Renal cortex interstitium (tissue), 15 donors: ENCODE measurements at places on chromosomes 5 and 9. TPM values are rescaled to one million over a fixed set of nuclear protein-coding genes. Genes with fewer than 3 reads are reported as not detected.

NSG2 gene
- polyA plus RNA-seq = 0.19 TPM

GLRA1 gene
- not detected for polyA plus RNA-seq

TXNDC8 gene
- not detected for polyA plus RNA-seq

ST6GALNAC6 gene
- 49.0 TPM for polyA plus RNA-seq

TOR1A gene
- 43.4 TPM for polyA plus RNA-seq

CDH18 gene
- polyA plus RNA-seq = 1.5 TPM

TNFSF15 gene
- polyA plus RNA-seq = 8.1 TPM

PCDHGA2 gene
- polyA plus RNA-seq = 6.0 TPM

CFAP157 gene
- polyA plus RNA-seq = 9.8 TPM

C5orf52 gene
- not detected for polyA plus RNA-seq

GRXCR2 gene
- polyA plus RNA-seq = not detected

POLR3G gene
- polyA plus RNA-seq = 2.7 TPM

PCDHGC3 gene
- 97.3 TPM for polyA plus RNA-seq

TLE4 gene
- polyA plus RNA-seq = 67.1 TPM

OR1L8 gene
- polyA plus RNA-seq = 0.19 TPM

SREK1 gene
- 145 TPM for polyA plus RNA-seq

CLIC3 gene
- 0.75 TPM for polyA plus RNA-seq

ZNF618 gene
- 42.8 TPM for polyA plus RNA-seq

DMRTA1 gene
- polyA plus RNA-seq = 1.8 TPM

IGIP gene
- polyA plus RNA-seq = 8.4 TPM

RNF145 gene
- 106 TPM for polyA plus RNA-seq

NTNG2 gene
- 0.40 TPM for polyA plus RNA-seq

PCDHA4 gene
- 1.1 TPM for polyA plus RNA-seq

FAM221B gene
- polyA plus RNA-seq = not detected

SFXN1 gene
- polyA plus RNA-seq = 52.7 TPM

PDGFRB gene
- polyA plus RNA-seq = 118 TPM

PCDHGA5 gene
- polyA plus RNA-seq = 2.6 TPM

TNC gene
- polyA plus RNA-seq = 329 TPM

CFAP90 gene
- polyA plus RNA-seq = 5.2 TPM

SAXO1 gene
- 0.19 TPM for polyA plus RNA-seq

SCGB3A2 gene
- not detected for polyA plus RNA-seq

TAF11L13 gene
- polyA plus RNA-seq = not detected

C9orf153 gene
- 0.12 TPM for polyA plus RNA-seq

PCDHB5 gene
- 8.5 TPM for polyA plus RNA-seq

FGFR4 gene
- 79.7 TPM for polyA plus RNA-seq

ZNF354C gene
- polyA plus RNA-seq = 17.4 TPM

LCN6 gene
- not detected for polyA plus RNA-seq

GFI1B gene
- polyA plus RNA-seq = 0.62 TPM

SOWAHA gene
- 5.3 TPM for polyA plus RNA-seq

DNAJC25 gene
- polyA plus RNA-seq = 14.6 TPM

LHFPL2 gene
- 50.3 TPM for polyA plus RNA-seq

TAF1L gene
- polyA plus RNA-seq = 0.08 TPM

GAPT gene
- 1.6 TPM for polyA plus RNA-seq

PKD2L2 gene
- polyA plus RNA-seq = 0.13 TPM

URM1 gene
- 54.6 TPM for polyA plus RNA-seq

S100Z gene
- polyA plus RNA-seq = 0.22 TPM

SLCO6A1 gene
- not detected for polyA plus RNA-seq

LMX1B gene
- polyA plus RNA-seq = 19.2 TPM

SV2C gene
- polyA plus RNA-seq = 0.31 TPM

UBE2QL1 gene
- polyA plus RNA-seq = 0.79 TPM

HCN1 gene
- not detected for polyA plus RNA-seq

TRIM23 gene
- 24.4 TPM for polyA plus RNA-seq

FSTL4 gene
- 1.2 TPM for polyA plus RNA-seq

KIF24 gene
- polyA plus RNA-seq = 6.6 TPM

TMEM174 gene
- 22.8 TPM for polyA plus RNA-seq

UNC5A gene
- 0.42 TPM for polyA plus RNA-seq

CCL21 gene
- polyA plus RNA-seq = 8.4 TPM

MCCC2 gene
- 63.9 TPM for polyA plus RNA-seq

C5orf58 gene
- polyA plus RNA-seq = 0.30 TPM
